ENCODE measurements at places on chromosomes 6 and 20.
A peak's percentile ranks its signal among the peaks of the same experiment; 100 is the strongest.

GRCh38 chr6:48449002-48449401 is 338.0 kb upstream of the PTCHD4 start:
- DNase-seq: no peak

DNA sequence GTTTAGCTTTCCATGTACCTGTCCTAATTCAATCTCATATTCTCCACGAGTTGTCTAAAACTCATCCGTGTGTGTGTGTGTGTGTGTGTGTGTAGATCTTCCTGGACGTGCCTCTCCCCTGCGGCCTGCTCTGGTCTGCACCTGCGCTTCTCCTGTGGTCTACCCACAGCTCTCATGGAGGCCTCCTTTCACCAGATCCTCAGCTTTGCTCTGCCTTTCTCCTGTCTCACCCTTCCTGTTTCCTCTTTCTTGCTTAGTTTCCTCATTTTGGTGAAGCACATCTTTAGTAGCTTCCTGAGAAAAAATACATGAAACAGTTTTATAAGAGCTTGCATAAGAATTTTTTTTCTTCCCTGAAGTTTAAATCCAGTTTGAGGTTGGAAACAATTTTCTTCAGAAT is 18.1 kb downstream of the SLX4IP start:
- DNase-seq: no peak

GRCh38 chr6:143325379-143326140 is 124.9 kb downstream of the ADAT2 start:
- no peak for DNase-seq

- DNase-seq: no peak
Observed at GRCh38 chr6:161443848-161444247, 170.0 kb upstream of the AGPAT4 start.

- no peak for DNase-seq
Observed at GRCh38 chr20:33917831-33918525, 75.7 kb upstream of the RALY start.

DNA sequence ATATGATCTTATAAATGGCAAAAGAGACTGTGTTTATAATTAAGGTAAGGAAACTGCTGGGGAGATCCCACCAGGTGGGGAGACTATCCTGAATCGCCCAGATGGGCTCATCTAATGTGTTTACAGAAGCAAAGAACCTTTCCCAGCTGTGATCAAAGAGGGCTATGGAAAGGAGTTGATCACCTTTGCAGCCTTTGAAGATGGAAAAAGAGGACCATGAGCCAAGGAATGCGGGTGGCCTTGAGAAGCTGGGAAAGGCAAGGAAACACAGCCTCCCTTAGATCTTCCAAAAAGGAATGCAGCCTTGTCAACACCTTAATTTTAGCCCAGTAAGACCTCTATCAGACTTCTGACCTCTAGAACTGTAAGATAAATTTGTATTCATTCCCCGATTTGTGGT is 66.5 kb upstream of the ADGRG6 start:
- DNase-seq: no peak

DNA sequence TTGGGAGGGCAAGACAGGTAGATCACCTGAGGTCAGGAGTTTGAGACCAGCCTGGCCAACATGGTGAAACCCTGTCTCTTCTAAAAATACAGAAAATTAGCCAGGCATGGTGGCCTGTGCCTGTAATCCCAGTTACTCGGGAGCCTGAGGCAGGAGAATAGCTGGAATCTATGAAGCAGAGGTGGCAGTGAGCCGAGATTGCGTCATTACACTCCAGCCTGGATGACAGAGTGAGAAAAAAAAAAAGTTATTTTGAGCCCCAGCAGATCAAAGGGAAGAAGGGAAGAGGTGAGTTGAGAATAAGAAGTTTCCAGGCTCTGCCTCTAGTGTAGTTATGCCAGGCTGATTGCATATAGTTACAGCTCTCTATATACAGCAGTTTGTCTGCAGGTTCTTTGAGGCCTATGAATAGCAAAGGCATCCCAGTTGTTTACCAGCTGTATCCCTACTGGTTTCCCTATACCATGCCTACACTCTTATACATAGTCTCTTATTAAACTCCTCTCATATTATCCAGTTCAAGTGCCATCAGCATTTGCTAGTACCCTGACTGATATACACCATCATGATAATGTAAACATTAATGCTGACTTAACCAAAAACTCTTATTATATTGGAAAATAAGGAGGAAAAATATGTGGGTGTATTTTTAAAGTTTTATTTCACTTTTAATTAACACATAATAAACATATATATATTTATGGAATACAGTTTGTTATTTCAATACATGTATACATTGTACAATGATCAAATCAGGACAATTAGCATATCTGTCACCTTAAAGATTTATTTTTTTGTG is 823.6 kb upstream of the ADGRB3 start:
- DNase-seq: no peak

DNA sequence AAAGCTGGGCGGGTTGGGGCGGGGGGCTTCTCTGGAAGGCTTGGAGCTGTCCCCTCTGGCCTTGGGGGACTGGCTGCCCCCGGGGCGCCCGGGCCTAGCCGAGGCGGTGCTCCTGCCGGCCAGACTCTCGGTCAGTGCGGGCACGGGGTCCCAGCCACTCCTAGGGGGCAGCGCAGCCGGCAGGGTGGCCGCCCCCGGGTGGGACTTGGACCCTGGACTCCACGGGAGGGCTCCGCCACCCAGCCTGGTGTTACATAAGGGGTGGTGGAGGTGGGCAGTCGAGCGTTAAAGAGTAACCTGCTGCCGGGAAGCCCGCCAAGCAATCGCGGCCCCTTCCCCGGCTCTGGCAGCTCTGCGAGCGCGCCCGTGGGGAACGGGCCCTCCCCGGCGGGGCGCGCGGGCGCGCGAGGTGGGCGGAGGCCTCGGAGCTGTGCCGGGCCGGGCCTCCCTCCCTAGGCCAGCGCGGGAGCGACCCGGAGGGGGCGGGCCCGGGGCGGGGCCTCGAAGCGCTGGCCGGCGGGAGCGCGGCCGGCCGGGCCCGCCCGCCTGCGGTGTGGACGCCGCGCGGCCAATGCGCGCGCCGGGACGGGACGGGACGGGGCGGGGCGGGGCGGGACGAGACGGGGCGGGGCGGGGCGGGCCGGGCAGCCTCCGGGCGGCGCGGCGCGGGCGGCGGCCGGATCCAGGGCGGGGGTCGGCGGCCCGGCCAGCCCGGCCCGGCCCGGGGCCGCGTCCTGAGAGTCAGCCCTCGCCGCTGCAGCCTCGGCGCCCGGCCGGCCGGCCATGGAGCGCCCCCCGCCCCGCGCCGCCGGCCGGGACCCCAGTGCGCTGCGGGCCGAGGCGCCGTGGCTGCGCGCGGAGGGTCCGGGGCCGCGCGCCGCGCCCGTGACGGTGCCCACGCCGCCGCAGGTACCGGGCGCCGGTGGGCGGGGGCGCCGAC is at the start of gene SLC2A4RG:
Gene SLC2A4RG, plus strand, starts transcription at position 647 of the 940 bp plus-strand sequence. Its CDS starts 137 bp downstream, at position 784.
- peak; percentile 68 for DNase-seq

DNA sequence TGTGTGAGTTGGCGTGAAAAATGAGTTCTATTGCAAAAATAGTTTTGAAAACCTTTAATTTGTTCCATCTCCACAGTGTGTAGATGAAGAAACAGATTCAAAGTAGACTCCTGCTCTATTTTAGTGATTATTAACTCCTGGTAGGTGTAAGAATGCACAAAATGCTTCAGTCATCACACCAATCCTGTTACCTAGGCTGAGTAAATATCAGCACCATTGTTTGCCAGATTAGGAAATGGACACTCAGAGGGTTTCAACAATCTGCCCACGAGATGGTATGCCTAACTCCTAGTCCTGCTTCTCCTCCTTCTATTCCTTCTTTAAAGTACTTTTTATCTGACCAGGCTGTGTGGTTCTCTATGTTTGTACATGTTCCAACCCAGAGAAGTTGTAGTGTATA is 108.9 kb upstream of the AHI1 start:
- no peak for DNase-seq

GRCh38 chr20:49394264-49394663 is 88.2 kb downstream of the KCNB1 start:
- no peak for DNase-seq

DNA sequence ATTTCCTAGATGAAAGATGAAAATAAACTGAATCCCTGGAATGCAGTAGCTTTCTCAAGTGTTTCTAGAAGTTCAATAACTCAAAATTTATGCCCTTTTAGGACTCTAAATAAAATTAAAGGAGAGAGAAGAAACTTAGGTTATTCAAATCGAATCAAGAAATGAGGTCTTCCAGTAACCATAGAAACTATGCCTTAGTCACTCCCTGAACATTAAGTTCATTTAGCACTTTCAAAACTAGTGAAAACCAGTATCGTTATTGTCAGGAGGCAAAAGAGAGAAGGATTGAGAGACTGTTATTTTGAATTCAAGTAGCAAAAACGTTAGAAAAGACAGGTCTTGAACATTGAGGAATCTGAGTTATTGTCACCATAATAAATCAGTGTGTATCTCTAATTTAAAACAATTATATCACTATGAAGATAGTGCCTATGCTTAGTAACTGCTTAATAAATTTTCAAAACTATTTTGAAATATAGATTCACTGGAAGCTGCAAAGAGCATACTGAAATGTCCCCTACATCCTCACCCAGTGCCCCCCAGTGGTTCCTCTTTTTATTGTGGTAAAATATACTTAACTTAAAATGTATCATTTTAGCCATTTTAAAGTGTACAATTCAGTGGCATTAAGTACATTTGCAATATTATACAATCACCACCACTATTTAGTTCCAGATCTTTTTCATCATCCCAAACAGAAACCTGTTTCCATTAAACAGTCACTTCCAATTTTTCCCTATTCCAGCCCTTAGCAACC is 4.6 kb downstream of the RPP21 start:
- no peak for DNase-seq

DNA sequence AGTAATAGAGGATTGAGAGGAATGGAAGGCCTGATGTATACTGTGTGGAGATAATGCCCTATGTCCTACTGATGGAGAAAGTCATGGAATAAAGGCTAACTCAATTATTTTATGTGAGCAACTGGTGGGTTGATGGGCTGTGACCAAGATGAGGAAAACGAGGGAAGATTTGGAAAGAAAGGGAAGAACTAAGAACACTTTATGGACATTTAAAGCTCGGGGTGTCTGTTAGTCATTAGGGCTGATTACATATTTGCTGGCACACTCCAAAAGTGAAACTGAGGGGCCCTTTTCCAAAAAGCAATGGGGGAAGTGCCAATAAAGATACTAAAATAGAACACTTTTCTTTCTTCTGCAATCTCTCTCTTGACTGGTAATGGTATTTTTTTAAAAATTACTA is 439.5 kb downstream of the PLCB1 start:
- DNase-seq: no peak

DNA sequence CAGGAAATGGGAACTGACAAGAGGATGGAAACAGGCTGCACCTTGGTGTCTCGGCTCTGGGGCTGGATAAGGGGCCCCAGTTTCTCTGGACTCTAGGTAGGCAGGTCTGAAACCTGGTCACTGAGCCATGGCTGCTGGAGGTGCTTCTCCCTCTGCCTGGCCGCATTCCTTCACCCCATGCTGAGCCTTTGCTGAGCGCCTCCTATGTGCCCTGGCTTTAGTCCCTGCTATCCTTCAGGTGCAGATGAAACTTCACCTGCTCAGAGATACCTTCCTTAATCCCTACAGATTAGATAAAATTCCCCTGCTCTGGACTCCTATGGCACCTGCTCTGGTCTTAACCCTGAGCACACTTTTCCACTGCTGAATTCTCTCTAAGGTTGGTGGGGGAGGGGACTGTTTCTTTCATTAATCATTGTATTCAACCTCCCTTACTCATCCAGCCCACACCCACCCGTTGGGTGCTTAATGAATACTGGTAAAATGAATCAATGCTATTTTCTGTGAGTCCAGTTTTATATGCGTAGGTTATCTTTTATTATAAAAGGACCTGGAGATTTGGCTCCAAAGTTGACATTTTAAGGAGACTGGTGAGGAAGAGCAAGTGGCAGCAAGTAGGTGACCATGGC is 19.3 kb downstream of the MYLK4 start:
- no peak for DNase-seq

GRCh38 chr6:83708546-83708969 is 343 bp downstream of the SNAP91 start:
- no peak for DNase-seq

- DNase-seq: no peak
Observed at GRCh38 chr20:23050076-23050838, 785 bp upstream of the THBD start.

DNA sequence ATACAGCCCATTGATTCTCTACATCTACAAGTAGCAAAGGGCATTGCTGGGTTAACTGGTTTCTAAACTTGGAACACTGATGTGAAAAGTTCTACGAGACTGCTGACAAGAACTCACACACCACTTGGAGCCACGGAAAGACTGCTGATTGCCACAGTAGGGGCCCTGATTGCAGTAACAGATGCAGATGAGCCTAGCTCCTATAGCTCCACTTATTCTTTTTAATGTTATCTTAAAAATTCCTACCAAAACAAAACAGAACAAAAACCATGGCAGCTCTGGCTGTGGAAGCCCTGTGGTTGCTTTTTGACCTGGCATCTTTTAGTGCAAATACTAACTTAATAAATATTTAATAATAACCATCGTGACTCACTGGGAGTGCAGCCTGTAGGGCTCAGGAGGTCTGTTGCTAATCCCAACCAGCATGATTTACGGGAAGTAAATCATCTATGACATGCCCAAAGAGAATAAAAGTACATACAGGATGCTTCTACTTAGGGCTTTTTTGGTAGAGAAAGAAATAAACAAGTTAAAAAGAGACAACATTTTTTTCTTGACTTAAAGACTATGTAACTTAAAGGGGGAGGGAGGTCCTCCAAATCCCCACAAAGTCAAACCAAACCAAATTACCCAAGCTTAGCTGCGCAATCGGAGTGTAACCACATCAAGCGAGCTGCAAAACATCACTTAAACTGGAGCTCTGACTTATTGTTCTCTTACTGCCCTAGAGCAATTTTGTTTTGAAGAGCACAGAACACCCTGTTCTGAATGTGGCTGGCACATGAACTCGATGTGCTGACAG is 87.2 kb downstream of the FKBP5 start:
- peak; percentile 23 for DNase-seq

- DNase-seq: no peak
Observed at GRCh38 chr20:54573838-54574237, 98.4 kb downstream of the DOK5 start.

Measured in CD8-positive, alpha-beta memory T cell (primary cell).